ENCODE measurements at places on chromosomes 6 and 20. TPM values are rescaled to one million over a fixed set of nuclear protein-coding genes. Genes with fewer than 3 reads are reported as not detected.

Gene MYMX
- not detected for total RNA-seq

Gene PPP1R16B
- not detected for total RNA-seq

Gene CLVS2
- not detected for total RNA-seq

Gene PTGIS
- 0.15 TPM for total RNA-seq

Gene MUC22
- total RNA-seq = not detected

Gene DTNBP1
- total RNA-seq = 2.2 TPM

Gene KCNK5
- total RNA-seq = 0.15 TPM

Gene SAMD3
- total RNA-seq = not detected

Gene BPIFA1
- total RNA-seq = not detected

Gene CDH22
- total RNA-seq = not detected

Gene PACRG
- not detected for total RNA-seq

Gene GPR63
- 1.0 TPM for total RNA-seq

Gene DSP
- 0.17 TPM for total RNA-seq

Gene GSTA1
- total RNA-seq = not detected

Gene VNN1
- total RNA-seq = not detected

Gene FKBP5
- total RNA-seq = 109 TPM

Gene DAAM2
- 7.9 TPM for total RNA-seq

Gene FOXC1
- total RNA-seq = 3.0 TPM

Gene BLTP3A
- 3.9 TPM for total RNA-seq

Gene FUT9
- total RNA-seq = not detected

Gene BMP7
- not detected for total RNA-seq

Gene HDGFL1
- total RNA-seq = not detected

Gene DNAAF9
- total RNA-seq = 6.7 TPM

Gene SLC26A8
- not detected for total RNA-seq

Gene TFAP2A
- total RNA-seq = not detected

Gene TMEM200A
- total RNA-seq = 3.4 TPM

Gene ZNF184
- total RNA-seq = 4.0 TPM

Gene FAXC
- 2.5 TPM for total RNA-seq

Gene CST3
- total RNA-seq = 430 TPM

Gene RBBP8NL
- total RNA-seq = not detected

Gene DDX43
- total RNA-seq = 0.84 TPM

Gene FHL5
- total RNA-seq = not detected

Gene TRIM27
- 46.5 TPM for total RNA-seq

Gene MPIG6B
- total RNA-seq = not detected

Gene WFDC10B
- not detected for total RNA-seq

Gene ACOT13
- total RNA-seq = 4.9 TPM

Gene CPNE1
- total RNA-seq = 95.6 TPM

Gene CST4
- total RNA-seq = not detected

Gene EPPIN
- not detected for total RNA-seq

Gene DEFB132
- total RNA-seq = not detected

Gene GHRH
- not detected for total RNA-seq

Gene LY6G6D
- total RNA-seq = not detected

Gene ARMC12
- under 0.01 TPM for total RNA-seq

Gene SIGLEC1
- total RNA-seq = not detected

Gene TREM1
- total RNA-seq = 0.15 TPM

Gene CALHM5
- total RNA-seq = 1.5 TPM

Gene SFTA2
- total RNA-seq = not detected
